Stimulated activated CD4-positive, alpha-beta T cell treated with anti-CD3 and anti-CD28 coated beads, Interleukin-15, amount 100 ng/mL, for 1 hour (primary cell): ENCODE measurements at places on chromosomes 4 and X.

GRCh38 chr4:51843309-51844152, 578 bp downstream of the DCUN1D4 start:
- peak; percentile 25 for DNase-seq

DNA sequence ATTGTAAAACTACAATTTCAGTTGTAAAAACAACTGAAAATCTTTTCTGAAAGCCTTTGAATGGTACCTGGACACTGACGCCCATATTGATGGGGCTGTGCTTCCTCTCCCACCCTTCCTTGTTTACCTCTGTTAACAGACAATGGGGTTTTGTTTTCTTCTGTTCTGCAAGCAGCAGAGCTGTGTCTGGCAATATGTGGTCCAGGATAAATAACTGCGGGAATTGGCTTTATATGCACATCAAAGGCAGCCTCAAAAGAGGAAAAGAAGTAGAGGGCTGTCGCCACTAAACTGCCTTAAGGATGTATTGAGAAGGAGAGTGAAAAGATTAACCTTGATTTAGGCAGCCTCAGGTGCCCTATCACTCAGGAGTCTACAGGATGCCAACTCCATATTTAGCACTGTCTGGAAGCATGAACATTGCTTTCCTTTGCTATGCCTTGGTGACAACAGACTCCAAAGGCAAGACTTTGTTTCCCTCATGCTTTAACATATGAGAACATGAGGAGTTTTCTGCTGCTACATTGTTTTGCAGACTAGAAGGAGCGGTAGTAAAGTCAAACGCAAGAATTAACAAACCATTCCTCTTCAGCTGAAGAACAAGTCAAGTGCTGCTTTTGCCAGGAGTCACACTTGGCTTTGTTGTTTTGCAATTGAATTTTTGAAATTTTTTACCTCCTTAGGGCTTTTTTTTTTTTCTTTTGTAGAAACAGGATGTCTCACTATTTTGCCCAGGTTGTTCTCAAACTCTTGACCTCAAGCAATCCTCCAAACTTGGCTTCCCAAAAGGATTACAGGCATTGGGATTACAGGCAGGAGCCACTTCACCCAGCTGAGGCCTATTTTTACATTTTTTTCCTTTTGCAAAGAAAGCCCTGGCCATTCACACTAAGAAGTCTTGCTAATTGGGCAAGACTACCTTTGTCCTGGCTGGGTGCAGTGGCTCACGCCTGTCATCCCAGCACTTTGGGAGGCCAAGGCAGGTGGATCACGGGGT, 3.0 kb downstream of the IL21 start:
- no peak for DNase-seq

- no peak for DNase-seq
These were observed 41.6 kb downstream of the TMA16 start for GRCh38 chr4:163536091-163536490.

GRCh38 chrX:100615005-100615404, 21.6 kb downstream of the TSPAN6 start:
- no peak for DNase-seq

DNA sequence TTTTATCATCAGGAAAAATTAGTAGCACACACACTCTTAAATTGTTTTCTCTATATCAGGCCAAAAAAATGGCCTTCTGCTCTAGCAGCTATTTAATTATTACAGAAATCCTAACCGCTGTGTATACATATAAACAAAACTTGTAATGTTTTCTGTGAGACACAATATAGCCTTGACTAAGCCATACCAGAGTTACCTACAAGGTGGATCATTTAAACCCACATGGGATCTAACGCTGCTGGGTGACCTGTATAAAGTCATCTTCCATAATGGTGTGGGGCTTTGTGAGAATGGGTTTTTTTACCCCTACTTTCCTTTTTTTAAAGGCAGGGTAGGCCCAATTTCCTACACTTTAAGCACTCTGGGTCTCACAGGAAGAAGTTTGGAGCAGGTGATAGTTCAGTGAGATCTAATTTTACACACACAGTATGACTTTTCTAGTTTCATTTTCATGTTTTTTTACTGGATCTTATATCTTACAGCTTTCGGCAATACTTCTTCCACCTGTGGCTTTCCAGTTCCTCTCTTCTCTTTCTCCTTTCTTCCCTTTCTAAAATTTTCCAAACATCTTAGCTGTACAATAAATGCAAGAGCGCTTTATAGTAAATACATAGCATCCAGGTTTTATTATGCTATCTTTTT, 66.9 kb upstream of the MMAA start:
- no peak for DNase-seq

GRCh38 chrX:70446380-70447350, 2.0 kb downstream of the DLG3 start:
- DNase-seq: no peak

GRCh38 chr4:142285222-142285583, 560.9 kb downstream of the INPP4B start:
- DNase-seq: no peak

DNA sequence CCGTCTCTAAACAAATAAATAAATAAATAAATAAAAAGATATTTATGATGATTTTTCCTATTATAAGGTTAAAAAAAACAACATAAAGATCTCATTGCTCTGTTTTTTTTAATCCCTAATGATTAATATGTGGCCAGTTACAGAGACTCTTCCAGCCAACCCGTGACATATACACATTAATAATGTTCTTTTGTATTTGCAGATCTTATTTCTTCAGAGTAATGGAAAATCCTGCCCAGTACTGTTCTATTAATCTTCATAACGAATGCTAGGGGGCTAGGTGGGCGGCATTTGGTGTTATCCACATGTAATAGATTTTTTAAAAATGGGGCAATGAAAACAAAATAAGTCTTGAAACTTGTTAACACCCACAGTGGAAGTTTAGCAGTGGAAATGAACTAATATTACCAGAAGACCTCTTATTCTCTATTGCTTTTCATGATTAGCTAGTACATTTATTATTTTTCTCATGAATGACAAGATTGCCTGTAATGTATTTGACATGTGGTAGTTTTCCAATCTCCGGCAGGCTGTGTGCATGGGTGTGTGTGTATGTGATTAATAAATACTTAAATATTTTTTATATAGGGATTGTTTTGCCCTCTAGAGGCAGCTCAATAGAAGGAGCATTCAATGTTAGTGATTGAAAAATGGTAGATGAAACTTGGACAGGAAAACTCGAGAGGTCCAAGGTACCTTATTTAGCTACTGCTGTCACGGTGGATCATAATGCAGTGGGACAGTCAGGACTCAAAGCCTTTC, 457.4 kb downstream of the IL1RAPL1 start:
- DNase-seq: no peak

DNA sequence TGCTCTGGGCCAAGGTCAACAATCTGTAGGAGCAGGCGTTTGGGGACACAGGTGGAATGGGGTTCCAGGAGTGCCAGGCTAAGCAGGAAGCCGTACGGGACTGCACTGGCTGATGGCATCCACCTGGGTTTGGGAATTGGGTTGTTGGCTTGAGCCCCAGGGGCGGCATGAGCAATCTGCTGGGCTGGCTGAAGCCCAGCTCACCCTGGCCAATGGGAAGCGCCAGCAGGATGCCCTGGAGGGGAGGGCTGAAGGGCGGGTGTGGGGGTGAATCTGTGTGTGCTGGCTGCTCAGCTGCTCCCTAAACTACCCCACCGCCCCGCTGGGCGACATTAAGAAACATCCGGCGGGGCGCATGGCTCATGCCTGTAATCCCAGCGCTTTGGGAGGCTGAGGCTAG, 8.9 kb upstream of the RGS12 start:
- no peak for DNase-seq

- no peak for DNase-seq
These were observed 569.4 kb downstream of the BCOR start for GRCh38 chrX:39528161-39528916.

GRCh38 chr4:168177546-168178149, 85.3 kb downstream of the ANXA10 start:
- no peak for DNase-seq

DNA sequence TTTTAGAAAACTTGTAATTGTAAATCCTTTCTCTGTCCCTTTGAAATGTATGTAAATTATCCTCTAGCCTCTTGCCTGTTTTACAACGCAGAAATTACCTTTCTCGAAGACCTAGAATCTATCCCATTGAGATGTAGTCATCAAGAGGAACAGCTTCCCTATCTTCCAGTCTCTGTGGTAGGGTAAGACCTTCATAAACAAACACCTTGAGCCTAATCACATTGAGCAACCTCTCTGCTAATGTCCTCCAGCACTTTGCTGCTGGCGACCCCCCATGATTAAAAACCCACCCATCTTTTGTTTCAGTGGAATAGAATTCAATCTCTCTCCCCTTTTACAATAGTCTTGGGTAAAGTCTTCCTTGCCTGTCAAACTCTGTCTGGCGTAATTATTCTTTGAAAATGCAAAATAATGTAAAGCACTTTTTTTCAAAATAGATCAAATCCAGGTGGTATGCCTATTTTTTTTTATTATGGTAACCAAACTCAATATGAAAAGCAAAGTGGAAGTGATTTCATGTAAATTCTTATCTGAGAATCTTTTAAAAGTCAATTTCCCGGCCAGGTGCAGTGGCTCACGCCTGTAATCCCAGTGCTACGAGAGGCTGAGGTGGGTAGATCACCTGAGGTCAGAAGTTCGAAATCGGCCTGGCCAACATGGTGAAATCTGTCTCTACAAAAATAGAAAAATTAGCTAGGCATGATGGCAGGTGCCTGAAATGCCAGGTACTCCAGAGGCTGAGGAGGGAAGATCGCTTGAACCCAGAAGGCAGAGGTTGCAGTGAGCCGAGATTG, 237.9 kb downstream of the GRXCR1 start:
- DNase-seq: no peak

- DNase-seq: no peak
These were observed 37.9 kb downstream of the RAP2C start for GRCh38 chrX:132181364-132181763.

GRCh38 chr4:2574009-2574408, 37.6 kb downstream of the FAM193A start:
- no peak for DNase-seq

- no peak for DNase-seq
These were observed 89.9 kb downstream of the REPS2 start for GRCh38 chrX:17036171-17036961.

GRCh38 chrX:47226531-47227333, 6.1 kb upstream of the USP11 start:
- no peak for DNase-seq

DNA sequence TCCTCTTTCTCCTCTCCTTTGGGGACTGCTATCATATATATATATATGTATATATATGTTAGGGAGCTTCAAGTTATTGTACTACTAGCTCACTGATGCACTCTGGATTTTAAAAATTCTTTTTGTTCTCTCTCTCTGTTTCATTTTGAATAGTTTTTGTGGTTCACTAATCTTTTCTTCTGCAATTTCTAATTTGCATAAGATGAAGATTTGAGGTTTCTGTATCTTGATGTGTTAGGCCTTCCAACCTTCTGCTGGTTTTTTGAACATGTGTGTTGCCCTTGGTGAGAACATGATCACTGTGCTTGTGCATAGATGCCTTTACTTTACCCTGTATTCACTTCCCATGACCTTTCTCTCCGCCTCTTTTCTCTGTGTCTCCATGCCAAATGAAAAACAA, 7.8 kb upstream of the ZNF718 start:
- DNase-seq: no peak

GRCh38 chr4:22824091-22824490, 131.4 kb downstream of the GBA3 start:
- no peak for DNase-seq

DNA sequence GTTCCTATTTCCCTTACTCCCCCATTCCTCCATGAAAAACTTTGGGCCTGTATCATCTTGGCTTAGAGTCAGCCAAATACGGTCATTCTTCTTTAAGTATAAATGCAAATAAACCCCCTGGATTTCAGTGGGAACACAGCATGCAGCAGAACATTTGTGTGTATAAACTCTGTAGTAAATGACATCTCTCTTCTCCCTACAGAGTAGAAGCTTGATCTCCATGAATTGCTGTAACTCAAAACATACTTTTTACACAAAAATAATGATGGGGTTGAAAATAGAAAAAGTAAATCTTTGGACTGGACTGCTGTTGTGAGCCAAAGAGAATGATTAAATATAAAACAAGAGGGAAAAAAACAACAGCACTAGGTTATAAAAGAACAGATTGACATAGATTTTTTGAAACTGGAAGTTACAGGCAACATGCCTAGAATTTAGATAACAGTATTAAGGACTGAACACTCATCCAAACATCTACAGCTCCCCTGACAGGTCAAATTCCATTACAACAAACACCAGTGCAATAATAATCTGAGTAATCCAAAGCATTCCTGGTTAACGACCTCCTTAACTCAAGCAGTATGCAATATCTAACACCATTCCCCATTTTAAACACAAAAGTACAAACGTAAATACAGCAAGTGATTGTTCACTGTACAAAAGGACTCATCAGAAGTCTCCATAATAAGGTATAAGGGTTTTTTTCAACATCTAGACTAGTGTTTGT, 30.7 kb downstream of the TSPAN5 start:
- no peak for DNase-seq

DNA sequence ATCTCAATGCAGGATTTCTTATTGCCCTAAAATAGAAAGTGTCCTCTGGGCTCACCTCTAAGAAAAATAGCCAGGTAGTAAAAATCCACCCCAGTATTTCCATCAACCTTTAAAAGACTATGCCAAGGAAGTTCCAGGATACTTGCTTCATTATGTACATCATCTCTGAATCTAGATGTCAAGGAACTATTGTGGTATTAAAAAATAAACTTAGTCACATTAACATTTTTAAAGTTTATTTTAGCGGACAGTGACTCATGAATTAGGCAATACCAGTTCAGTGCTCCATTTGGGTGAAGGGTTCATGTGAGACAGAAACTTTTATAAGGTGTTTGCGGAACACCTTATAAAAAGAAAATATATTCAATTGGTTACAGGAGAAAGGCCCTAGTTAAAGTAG, 209.2 kb downstream of the ADAM29 start:
- DNase-seq: no peak

DNA sequence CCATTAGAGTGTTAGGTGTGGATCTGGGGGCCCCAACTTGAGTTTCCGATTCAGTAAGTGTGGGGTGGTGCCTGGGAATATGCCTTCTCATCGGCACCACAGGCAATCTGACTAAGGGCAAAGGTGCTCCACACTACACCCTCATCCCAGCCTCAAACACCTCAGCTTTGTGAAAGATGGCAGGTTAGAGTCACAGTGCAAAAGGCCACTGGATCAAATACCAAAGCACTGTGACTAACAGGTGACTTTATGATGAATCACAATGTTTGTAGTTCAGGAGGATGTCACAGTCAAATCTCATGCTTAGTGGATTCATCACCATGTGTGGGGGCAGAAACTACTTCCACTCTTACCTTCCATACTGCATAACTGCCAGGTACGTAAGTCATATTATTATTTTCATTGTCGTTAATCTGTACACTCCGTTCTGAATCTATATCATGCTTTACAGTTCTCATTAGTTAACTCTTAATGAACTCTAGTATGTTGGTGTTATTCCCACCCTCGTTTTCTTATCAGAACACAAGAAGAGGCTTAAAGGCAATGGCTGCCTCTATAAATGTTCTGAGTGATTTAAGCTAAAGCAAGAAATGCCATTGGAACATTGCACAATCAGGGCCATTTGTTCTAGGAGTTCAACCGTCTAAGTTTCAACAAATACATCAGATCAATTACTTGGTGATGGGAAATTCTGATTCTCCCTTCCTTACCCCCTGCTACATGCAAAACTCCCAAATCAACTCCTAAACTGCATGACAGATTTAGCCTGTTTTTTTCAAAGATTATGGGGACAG, 50.2 kb downstream of the PRKG2 start:
- DNase-seq: no peak

GRCh38 chrX:635428-636090, 5.0 kb downstream of the SHOX start:
- no peak for DNase-seq
